ENCODE measurements at places on chromosomes 5 and 9.
A peak's percentile ranks its signal among the peaks of the same experiment; 100 is the strongest.

- DNase-seq, result no peak
Observed at GRCh38 chr5:156199045-156199444, 127.9 kb upstream of the SGCD start.

- no peak for DNase-seq
Observed at GRCh38 chr5:168314735-168315411, 23.4 kb downstream of the WWC1 start.

GRCh38 chr5:72615061-72615460 lies 107.9 kb upstream of the ZNF366 start:
- DNase-seq, result no peak

DNA sequence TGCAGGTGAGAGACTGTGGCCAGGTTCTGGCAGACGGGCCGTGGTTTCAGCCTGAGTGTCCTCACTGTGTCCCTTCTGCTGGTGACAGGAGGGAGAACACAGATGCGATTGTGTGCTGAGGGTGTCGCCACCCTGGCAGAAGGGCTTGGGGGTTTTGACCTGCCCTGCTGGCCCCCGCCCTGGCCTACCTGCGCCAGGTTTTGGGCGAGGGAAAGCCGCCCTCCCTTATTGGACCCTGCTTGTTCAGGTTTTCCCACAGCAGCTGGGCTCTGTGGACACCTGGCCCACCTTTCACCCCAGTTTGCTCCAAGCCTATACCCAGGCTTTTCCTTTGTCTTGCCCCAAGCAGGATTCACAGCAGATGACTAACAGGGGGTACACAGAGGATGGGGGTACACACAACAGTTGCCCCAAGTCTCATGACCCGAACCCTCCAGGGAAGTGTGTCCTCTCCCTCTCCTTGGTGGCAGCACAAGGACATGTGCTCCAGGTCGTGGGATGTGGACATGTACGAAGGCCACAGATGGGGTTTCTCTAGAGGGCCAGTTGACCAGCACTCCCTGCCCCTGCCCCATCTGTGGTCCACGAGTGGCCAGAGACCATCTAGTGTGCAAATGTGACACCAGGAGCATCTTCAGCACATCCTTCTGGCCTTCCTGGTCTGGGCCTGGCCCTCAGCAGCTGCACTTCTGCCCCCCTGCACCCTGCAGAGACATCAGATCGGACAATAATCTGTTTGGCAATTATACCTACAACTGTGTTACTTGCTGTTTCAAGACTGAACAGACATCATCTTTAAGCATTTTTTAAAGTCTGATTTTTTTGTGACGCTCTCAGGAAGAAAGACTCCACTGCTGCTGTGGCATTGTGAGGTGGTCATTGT lies 265.8 kb upstream of the IRX4 start:
- DNase-seq, result no peak

DNA sequence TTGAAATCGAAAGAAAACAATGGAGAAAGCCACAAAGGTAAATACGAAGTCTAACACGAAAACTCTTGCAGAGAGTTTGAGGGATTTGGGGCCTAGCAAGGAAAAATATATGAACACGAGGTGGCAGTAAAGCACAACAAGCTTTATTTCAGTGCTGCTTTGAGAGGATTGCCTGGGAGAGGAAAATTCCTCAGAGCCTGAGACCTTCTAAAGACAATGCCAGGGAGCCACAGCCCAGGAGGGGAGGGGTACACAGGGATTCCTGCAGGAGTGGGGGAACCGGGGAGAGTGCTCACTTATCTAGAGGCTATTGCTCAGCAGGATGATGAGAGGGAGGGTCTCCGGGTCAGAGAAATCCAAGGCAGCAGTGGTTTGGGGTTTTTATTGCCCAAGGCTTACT lies 134.9 kb upstream of the ADCY2 start:
- DNase-seq, result peak; percentile 43

DNA sequence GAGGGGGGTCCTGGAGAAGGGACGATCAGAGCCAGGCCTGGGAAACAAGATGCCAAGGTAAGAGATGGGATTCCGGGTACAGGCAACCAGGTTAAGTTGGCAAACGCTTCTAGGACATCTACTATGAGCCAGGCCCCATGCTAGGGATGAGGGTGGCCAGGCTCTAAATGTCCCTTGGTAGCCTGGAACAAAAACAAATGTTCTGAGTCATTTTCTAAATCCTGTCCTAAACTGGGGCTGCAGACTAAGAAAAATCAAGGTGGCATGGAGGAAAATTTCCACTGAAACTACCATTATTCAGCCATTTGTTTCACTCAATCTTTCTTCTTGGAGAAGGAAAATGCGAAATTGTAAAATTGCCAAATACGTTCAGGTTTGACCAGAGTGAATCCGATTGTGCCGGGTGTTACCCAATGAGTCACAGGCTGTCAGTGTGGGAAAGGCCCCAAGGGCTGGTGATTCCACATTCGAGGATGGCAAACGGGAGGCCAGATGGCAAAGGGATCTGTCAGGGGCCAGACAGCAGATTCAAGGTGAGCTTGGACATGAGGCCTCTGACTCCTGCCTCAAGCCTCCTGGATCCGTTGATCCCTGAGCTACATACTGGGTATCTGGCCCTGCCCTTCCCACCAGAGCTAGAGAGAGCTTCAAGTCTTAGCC lies 57.6 kb downstream of the PAX5 start:
- no peak for DNase-seq

- DNase-seq, result no peak
Observed at GRCh38 chr5:171640480-171640879, 145.1 kb upstream of the SMIM23 start.

DNA sequence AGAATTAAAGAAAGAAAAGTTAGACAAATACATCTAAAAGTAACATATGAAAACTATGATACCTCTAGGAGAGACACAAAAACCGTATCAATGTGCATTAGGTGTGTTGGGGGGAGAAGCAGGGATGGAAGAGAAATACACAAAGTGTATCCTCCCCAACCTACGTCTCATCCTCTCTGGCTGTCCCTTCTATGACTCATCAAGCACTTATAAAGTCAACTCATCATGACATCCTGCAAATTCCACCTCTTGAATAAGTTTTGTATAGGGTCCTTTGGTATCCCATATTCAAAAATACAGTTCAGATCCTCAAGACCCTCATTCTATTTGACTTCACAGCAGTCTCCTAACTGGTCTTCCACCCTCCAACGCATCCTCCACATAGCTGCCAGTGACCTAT lies 917.6 kb upstream of the DMAC1 start:
- DNase-seq, result no peak

DNA sequence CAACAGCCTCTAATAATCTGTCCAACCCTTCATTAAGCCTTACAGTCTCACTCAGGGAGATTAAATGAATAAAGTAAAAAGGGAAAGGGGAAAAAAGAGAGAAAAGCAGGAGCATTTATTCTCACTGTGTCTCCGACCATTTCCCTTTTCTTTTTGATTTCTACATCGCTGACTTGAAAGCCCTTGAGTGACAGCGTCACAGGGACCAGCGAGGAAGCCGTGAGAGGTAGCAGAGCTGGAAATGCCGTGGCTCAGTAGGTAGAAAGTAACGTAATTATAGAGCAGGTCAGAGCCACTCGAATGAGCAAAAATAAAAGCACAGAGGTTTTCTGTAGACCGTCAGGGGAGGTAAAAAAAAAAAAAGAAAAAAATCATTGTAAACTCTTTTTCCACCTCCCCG lies 52.4 kb downstream of the ASS1 start:
- DNase-seq, result peak; percentile 35

- DNase-seq, result no peak
Observed at GRCh38 chr9:78934880-78935279, 636.9 kb upstream of the TLE4 start.

DNA sequence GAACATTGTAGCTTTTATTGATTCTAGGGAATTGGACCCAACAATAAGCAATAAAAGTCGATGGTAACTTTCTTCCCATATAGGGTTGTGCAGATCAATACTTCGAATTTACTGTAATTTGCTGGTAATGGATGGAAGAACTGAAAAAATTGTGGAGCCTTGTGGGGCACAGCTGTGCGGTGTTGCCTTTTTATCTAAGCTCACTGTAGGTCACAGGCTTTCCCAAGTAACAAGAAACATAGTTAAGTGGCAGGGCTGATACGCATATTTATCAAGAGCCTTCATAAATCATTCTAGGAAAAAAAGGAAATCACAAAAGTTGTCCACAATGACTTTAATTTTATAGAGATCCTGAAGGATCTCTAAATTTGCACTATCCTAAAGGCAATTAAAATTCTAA lies 292.9 kb downstream of the MAST4 start:
- DNase-seq, result no peak

DNA sequence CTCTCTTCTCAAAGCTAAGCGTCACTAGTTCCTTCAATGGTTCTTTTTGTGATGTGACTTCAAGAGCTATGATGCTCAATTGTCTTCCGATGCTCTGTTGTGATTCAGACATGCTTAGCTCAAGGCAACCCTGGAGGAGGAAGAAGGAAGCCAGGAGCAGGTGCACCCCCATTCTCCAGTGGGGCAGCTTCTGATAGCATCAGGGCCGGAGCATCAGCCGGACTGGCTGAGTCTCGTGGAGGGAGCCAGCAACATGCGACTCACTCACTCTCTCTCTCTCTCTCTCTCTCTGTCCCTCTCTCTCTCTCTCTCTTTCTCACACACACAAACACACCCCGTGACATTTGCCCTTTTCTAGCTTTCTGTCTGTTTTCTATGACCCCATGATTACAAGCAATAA lies 140.2 kb downstream of the HSD17B3 start:
- DNase-seq, result no peak

DNA sequence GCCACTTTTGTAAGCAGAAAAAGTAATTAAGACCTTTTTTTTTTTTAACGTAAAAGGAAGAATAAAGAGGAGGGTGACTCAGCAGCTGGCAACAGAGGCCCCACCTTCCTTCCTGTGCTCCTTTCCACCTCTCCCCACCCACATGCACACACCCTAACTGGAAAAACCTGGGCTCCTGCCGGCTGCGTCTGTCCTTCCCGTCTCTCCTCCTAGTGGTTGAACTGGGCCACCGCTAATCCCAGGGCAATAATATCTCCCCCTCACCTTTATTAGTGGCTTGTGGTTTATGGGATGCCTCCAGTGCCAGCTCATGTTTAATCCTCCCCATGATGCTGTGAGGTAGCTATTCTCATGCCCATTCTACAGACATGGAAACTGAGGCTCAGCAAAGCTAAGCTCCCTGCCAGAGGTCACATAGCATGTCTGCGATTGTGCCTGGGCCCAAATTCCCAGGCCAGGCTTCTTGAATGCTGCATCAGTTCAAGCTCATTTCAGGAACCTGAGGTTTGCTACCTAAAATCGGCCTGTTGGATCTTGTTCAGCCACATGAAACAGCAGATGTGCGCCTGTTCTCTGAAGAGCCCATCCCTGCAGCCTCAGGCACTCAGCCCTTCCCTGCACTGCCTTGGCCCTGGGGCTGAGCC lies 60.9 kb upstream of the IL17B start:
- no peak for DNase-seq

DNA sequence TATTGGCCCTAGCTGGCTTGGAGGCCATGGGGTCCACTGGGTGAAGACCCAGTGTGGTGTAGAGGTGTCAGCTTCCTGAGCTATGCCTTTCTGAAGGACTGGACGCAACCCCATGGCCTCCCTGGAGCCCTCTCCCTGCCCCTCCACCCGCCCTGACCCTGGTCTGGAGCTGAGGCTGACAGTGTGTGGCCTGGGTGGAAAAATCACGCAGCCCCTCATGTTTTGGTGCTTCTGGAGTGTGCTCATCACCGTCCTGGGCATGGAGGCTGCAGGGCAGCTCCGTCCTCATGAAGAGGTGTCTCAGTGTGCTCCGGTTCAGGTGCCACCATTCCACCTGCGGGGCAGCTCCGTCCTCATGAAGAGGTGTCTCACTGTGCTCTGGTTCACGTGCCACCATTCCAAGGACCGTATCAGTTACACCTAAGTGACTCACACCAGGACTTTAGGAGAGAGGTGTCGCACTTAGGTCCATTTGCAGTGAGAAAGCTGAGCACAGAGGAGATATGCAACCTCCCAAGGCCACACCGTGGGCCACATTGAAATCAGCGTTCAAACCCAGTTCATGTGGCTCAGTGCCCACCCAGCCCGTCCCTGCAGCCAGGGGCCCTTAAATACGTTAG lies 214.3 kb upstream of the IRX1 start:
- DNase-seq, result no peak

GRCh38 chr9:34560599-34561214 lies 28.8 kb downstream of the CNTFR start:
- no peak for DNase-seq

GRCh38 chr5:165714598-165714997 lies 2209.2 kb downstream of the MAT2B start:
- DNase-seq, result no peak

DNA sequence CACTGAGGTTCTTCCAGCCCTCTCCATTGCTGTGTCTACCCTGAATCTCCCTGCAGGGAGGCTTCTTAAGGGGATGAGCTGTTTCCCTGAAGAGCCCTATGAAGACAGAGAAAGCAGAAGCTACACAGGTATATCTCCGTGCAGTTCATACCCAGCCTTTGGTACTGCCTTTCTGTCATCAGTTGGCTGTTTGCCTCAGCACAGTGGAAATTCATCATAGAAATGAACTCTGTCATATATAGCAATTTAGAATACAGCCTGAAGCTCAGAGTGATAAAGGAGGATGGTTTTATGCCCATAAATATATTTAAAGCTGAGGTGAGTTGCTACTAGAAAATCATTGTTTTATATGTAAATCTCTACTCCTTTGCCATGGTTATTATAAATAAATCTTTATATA lies 42.6 kb upstream of the KCNN2 start:
- DNase-seq, result no peak

- DNase-seq, result no peak
Observed at GRCh38 chr9:35689542-35690293, at the start of gene TPM2. Gene TPM2 (minus strand): TSS chr9:35689925. CDS start chr9:35689817, 108 bp downstream.

DNA sequence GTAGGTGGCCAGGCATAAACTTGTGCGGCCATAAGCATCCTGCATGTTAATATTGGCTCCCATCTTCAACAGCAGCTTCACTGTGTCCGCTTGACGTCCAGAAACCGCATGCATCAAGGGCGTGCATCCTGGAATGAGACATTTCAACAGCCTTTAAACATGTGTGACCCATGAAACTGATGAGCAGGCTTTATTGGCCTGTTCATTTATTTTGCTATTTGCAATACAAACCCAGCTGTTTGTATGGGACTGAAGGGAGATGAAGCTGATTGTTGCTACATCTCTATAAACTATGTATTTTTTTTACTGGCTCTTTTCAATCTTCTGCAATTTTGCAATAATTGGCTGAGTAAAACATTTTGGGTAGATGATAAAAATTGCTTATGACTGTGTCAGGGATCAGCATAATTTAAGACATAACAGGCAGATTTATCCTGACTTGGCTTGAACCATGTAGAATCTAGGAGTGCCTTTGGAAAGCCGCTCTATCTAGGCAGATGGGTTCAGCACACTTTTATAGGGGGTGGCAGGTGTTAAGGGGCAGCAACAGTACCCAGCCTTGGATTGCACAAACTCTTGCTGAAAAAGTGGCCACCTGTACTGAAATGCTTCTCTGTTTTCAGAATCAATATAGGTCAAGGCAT lies 56.9 kb downstream of the ANKRD55 start:
- DNase-seq, result no peak

DNA sequence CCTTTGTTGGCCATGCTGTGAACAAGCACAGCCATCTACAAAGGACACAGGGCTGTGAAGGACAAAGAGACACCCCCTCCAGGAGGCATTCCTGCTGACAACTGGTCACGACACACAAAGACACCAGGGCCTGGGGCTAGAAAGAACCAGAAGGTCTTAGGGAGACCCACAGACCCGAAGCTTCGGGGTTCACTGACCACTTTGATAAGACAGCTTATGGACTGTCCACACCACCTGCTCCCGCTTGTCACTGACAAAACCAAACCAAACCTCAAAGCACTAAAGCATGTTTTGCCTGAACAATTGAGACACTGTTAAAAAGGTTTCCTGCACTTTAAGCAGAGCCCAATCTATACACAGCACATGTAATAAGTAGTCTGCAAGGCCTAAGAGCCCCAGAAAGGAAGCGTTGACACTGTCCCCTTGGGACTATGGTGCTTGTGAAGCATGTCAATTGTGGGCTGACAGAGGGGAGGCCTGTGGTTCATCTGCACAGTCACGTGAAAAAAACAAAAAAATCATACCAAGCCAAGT lies 185.0 kb downstream of the GAPVD1 start:
- no peak for DNase-seq

Measured in NCI-H2081 (cell line).